ENCODE measurements at places on chromosomes 2 and 18.

DNA sequence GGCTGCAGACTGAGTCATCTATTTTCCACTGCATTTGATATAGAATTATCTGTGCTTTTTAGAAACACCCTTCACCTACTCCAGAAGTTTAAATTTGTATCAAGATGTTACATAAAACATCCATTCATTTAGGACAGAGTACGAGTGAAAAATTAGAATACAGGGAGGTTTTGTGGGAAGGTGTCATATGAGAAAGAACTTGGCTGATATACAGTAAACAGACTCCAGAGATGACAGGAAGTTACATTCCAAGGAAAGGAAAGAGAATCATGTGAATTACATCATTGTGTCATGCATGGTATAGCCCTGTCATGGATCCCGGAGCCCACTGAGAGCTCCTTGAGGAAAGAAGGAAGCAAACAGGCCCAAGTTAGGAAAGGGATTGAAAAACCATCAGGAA, 341.5 kb upstream of the PKDCC start:
- DNase-seq, result no peak

DNA sequence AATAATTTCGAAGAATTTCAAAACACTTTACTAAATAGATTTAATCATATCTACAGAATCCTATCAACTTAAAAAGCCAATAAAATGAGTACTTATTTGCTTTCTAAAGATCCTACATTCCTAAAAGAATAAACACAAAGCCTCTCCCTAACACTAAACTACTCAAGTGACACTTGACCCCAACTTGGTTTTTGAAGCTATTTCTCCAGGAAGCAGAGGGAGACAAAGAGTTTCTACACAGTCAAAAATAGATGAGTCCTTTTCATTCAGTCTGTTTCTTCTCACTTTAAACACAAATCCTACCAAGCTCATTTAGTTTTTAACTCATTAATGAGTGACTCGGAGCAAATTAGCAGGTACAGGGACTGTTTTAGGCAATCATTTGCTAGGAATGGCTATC, 2.1 kb downstream of the ATL2 start:
- DNase-seq, result no peak

DNA sequence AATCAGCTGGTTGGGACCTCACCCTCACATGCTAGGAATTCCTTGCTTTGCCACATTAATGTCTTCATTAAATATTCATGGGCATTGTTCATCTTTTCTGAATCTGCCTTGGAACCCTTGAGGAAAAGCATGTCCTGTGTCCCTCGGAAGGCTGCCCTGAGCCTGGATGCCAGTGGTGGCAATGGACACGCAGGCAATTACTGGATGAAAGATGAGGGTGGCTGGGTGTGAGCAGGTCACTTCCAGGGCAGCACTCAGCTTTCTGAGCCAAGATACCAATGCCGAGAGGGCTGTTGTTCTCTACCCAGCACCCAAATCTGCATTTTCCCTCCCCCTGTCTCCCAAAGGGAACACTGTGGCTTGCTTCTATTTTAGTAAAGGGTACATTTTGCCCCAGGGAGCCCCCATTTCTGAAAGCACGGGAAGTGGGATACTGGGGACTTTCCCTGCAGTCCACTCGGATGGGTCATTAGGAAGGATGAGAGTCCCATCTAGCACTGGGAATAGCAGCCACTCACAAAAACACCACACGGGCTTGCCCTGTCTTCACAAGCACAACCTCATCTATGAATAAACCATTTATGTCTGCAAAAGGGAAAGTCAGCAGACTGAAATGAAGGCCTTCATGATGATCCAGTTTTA, 234.8 kb downstream of the SOX11 start:
- DNase-seq, result no peak

GRCh38 chr2:184305105-184305504, 293.2 kb upstream of the ZNF804A start:
- DNase-seq, result no peak

DNA sequence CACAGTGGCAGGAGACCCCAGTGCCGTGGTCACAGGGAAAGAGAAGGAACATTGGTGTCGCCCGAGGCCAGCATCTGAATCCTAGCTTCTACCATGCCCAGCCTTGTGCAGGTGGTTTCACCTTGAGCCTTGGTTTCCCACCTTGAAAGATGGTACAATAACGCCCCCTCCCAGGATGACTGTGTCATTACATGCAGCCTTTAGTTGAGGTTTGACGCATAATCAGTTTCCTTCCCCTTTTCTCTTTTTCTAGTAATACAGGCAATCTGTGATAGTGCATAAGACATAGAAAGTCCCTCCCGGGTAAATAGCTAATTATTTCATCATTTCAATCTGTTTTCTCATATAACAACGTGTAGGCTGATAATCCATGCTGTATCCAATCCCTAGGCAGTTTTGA, 29.8 kb upstream of the ZNF407 start:
- DNase-seq, result no peak

DNA sequence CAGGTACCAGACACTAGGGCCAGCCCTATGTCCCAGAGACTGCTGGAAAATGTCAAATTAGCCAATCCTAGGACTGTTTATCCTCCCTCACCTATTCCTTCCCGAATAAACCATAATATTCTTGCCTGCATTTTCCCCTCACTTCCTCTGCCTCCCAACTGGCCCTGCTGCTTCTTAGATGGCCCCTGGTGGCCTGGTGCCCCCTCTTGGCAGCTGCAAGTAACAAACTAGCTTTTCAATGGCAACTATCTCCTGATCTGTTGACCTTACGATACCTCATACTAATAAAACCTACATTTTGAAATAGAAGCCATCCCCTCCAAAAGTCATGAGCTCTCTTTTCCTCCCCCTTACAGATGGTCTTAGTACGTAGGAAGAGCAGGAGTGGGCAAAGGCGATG, 132.0 kb downstream of the ALPK2 start:
- DNase-seq, result peak; percentile 12

- DNase-seq, result no peak
These were observed 102.9 kb downstream of the PRKCE start for GRCh38 chr2:45754131-45755010.

GRCh38 chr2:108988796-108989713, at the start of gene EDAR:
Gene EDAR, minus strand, starts transcription at chr2:108989220. Its CDS starts 58,206 bp downstream, at chr2:108931014.
- no peak for DNase-seq

DNA sequence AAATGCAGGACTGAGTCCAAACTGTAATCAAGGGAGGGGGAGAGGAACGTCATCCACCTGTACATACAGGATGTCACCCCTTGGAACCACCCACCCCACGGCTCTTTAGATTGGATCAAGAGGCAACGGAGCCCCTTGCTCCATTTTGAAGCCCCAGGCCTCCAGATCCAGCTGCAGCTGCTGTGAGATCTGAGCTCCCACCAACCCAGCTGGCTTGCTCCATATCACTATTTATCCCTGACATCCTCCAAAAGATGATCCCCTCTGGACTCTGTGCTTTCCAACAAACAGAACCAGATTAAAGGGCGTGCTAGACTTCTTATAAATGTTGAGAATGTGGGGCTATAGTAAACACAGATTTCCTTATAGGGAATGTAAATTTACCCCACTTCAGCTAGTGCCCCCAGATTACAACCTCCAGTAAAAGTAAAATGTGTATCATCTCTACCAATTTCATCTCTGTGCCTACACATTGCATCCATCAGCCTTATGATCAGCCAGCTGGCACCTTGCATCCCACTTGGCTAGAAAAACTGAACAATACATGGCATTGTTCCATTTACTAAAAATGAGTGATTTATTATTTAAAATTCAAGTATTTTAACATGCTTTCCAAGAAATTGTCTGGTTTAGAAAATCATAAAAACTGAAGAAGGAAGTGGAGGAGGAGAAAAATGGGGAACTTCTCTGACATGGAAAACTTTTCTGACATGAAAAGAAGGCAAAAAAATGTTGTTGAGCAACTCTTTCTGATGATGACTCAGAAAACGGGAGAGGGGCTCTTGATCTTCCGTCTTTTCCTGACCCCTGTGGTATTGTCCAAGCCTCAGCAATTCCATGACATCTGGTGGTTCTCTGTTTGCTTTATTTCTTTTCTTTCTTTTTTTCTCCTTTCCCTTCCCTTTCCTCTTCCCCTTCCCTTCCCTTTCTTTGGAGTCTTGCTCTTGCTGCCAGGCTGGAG, 262.6 kb upstream of the THUMPD2 start:
- DNase-seq, result no peak

- no peak for DNase-seq
These were observed 19.7 kb upstream of the SANBR start for GRCh38 chr2:61045999-61046398.

DNA sequence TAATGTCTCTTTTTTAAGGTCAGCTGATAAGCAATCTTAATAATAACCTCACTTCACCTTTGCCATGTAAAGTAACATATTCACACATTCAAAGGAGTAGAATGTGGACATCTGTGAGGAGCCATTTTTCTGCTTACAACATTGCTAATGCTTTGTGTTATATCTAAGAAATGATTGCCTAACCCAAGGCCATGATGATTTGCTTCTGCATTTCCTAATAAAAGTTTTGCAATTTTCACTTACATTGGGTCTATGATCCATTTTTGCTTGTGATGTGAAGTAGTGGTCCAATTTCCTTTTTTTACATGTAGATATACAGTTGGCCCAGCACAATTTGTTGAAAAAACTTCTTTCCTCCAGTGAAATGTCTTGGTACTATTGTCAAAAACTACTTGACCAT, 22.0 kb downstream of the RELCH start:
- DNase-seq, result no peak

DNA sequence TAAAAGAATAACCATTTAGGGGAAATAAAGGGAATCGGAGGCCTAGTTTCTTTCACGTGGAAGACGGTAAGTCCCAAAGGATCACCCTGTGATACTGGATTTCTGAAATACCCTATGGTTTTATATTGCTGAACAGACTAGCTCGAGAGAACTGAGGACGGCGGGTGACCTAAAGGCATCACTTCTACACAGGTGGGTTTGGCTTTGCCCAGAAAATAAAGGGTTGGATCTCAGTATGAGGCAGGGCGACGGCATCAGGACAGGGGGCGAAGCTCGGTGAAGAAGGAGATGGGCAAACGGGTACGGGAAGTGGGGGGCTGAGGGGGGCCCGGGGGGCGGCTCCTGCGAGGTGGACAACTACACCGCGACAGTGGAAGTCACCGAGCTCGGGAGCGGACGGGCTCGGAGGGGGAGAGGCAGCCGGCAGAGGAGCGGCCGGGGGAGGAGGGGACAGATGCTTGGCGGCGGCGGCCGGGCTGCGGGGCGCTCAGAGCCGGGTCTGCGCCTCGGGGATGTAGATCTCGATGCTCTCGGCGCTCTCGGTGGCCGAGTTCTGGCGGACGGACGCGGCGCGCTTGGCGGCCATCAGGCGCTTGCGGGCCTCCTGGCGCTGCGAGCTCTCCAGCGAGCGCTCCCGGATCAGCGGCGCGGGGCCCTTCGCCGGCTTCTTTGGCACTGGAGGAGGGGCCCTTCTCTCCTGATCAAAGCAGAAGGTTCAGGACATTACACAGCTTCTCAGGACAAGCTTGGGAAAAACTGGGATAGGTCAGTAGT, 48.9 kb downstream of the TGIF1 start:
- DNase-seq, result no peak

DNA sequence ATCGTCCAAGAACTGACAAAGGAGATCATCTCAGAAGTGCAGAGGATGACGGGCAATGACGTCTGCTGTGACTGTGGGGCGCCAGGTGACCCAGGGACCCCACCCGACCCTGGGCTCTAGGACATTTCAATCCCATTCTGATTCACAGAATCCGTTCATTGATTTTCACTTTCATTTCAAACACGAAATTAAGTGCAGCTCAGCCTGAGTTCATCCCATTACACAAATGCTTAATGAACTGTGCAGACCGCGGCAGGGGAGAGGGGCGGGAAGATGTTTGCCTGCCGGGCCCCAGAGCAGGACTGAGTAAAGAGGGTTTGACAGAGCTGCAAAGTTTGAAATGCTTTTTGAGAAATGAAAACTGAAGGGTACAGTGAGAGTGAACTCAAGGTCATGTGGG, 67.1 kb downstream of the ITGB1BP1 start:
- DNase-seq, result no peak

- no peak for DNase-seq
These were observed 56.1 kb downstream of the FARP2 start for GRCh38 chr2:241412144-241412543.

- DNase-seq, result no peak
These were observed 61.9 kb upstream of the HK2 start for GRCh38 chr2:74772046-74772445.

DNA sequence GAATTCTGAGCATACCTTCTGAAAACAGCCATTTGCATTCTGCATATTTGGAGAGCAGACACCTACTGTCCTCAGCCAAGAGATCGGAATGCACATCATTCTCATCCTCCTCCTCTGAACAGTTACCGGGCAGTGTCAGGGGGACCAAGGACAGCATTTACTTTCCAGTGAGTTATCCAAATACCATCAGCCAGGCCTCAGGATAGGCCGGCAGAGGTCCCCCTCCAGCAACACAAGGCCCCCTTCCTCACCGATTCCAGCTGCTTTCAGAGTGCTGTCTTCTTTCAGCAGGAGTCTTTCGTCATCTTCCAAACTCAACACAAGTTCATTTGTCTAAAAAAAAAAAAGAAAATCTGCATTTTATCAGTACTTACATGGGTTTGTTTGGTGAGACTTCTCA, 55.3 kb downstream of the C2orf76 start:
- DNase-seq, result no peak

GRCh38 chr2:226791056-226791486, 8.5 kb downstream of the IRS1 start:
- peak; percentile 60 for DNase-seq

DNA sequence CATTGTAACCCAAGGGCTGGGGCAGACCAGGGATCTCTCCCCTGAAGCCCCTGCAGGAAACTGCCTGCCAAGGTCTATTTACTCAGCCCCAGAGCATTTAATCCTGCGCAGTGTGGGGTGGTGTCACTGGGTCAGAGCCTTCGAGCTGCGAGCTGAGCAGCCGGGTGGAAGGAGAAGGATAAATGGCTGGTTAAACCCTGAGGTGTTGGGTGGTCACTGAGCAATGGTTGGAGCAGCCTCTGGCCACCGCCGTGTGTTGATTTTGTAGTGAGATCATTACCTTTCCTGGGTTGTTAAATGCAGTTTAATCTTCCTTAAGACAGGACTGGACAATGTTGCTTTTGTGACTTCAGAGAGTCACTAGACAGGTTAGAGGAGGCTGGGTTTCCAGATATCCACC, 98.1 kb downstream of the SETBP1 start:
- no peak for DNase-seq

DNA sequence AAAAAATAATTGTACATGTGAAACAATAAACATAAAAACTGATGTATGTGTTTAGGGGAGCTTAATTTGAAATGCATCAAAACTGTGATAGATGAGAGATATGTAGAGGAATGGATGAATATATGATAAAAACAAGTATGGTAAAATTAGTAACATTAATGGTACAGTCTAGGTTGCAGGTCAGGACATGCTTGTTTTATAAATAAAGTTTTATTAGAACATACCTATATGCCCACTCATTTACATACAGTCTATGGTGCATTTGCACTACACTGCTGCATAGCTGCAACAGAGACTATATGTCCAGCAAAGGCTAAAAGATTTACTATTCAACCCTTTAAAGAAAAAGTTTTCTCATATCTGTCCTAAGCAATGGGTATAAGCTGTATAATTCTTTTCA, 236.6 kb upstream of the CCDC68 start:
- no peak for DNase-seq

DNA sequence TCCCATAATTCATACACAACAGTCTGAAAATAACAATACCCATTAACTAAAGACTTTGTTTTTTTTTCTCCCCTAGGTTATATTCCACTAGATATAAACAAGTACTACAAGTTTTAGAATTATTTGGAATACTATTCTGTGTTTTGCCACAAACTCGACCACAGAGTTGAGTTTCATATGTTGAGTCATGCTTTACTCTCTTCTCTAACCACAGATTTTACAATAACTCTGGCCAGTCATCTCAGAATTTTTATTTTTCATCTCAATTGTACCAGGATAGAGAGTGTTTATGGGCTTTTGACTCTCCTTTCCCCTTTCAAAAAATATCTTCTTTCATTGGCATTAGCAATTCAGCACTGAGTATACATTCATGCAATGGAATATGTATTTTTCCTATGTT, 348.7 kb upstream of the GALNT5 start:
- DNase-seq, result no peak

Data from NCI-H526 treated with DMSO at 0.1 percent for 48 hours (cell line).